ENCODE measurements at places on chromosomes 4 and X.

DNA sequence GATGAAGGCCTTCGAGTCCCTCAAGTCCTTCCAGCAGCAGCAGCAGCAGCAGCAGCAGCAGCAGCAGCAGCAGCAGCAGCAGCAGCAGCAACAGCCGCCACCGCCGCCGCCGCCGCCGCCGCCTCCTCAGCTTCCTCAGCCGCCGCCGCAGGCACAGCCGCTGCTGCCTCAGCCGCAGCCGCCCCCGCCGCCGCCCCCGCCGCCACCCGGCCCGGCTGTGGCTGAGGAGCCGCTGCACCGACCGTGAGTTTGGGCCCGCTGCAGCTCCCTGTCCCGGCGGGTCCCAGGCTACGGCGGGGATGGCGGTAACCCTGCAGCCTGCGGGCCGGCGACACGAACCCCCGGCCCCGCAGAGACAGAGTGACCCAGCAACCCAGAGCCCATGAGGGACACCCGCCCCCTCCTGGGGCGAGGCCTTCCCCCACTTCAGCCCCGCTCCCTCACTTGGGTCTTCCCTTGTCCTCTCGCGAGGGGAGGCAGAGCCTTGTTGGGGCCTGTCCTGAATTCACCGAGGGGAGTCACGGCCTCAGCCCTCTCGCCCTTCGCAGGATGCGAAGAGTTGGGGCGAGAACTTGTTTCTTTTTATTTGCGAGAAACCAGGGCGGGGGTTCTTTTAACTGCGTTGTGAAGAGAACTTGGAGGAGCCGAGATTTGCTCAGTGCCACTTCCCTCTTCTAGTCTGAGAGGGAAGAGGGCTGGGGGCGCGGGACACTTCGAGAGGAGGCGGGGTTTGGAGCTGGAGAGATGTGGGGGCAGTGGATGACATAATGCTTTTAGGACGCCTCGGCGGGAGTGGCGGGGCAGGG lies 568 bp downstream of the HTT start:
- DNase-seq: peak; percentile 63

DNA sequence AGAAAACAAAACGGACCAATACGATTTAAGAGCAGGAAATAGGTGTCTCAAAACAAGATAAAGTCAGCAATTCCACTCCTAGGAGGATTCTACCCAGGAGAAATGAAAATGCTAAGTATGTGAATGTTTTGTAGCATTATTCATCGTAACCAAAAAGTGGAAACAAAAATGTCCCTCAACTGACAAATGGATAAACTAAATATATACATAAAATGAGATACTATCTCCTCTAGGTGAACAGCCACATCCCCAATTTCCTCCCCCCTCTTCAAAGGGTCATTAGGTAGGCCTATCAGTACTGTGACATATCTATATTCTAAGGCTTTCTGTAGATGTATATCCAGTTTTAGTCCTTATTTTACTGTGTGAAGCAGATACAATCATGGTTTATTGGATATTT lies 18.0 kb downstream of the DDX3X start:
- DNase-seq: no peak

GRCh38 chr4:72893354-72894066 lies 176.0 kb downstream of the COX18 start:
- no peak for DNase-seq

- no peak for DNase-seq
Observed at GRCh38 chr4:9999956-10000561, 21.2 kb downstream of the SLC2A9 start.

GRCh38 chrX:94961730-94962129 lies 1287.7 kb downstream of the FAM133A start:
- DNase-seq: no peak

- peak; percentile 51 for DNase-seq
Observed at GRCh38 chrX:40201329-40201885, 103.6 kb upstream of the BCOR start.

GRCh38 chr4:4704267-4704666 lies 155.2 kb upstream of the MSX1 start:
- no peak for DNase-seq

DNA sequence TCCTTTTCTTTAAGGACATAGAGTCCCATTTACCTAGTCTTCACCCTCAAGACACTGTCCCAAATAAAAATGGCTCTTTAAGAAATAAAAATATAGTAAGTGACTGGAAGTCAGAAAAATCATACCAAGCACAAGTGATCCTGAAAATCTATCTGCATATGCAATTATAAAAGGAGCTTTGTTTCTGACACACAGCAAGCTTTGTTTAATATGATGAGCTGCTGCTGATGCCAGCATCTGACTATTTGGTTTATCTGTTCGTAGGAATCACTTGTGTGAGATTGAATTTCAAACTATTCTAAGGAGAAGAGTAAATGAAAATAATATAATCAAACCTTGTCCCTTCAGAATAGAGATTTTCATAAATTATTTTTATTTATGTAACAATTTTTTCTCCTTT lies 332.4 kb downstream of the PCDH7 start:
- no peak for DNase-seq

DNA sequence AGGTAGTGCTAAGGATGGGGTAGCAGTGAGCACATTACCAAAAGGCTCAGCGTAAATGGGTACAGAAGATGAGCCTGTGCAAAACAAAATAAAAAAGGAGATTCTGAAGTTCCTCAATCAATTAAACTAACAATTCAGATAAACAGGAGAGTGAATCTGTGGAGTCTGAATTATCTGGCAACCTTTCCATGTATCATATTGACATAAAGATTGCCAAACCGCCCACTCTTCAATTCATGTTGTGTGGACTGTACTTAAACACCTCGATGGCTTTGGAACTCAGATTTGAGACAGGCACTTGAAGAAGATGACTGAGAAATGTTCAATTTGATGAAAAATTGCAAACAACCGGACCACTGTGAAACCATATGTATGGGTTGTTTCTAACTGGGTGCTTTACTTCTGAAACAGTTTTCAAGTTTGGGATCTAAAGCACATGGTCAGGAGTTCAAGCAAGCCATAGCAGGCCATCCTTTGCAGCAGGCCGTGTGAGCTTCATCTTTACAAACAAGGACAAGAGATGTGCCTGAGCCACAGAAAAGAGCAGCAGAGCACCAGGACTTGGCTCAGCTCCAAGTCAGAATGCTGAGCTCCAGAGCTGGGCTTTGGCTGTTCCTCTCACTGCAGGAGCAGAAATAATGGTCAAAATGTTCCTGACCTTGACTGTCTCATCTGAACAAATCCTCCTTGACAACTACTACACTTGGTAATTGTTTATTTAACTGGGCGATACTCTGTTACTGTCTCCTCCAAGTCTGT lies 108.1 kb downstream of the MGST2 start:
- DNase-seq: no peak

DNA sequence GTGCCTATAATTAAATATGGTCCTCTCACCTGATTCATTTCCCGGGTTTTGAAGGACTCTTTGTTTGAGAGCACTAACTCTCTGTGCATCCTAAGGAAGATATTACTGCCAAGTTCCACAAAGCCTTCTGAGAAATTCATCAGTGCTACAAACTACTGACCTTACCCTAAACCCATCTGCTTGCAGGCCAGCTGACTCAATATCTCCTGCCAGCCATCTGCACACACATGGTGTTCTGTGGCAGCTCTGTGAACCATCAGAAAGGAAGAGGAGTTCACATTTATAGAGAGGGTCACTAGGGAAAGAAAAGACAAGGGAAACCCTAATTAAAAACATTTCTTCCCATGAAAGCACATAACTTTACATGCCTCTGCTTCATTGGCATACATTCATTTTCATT lies 156.7 kb downstream of the ATP10D start:
- no peak for DNase-seq

Measured in CD4-positive, alpha-beta T cell treated with Interleukin-1 beta for 1 hour (primary cell).